Caki2 (cell line): ENCODE measurements at places on chromosomes 6 and 20.

GRCh38 chr20:44109951-44110361, 77.0 kb downstream of the JPH2 start:
- DNase-seq, result no peak

DNA sequence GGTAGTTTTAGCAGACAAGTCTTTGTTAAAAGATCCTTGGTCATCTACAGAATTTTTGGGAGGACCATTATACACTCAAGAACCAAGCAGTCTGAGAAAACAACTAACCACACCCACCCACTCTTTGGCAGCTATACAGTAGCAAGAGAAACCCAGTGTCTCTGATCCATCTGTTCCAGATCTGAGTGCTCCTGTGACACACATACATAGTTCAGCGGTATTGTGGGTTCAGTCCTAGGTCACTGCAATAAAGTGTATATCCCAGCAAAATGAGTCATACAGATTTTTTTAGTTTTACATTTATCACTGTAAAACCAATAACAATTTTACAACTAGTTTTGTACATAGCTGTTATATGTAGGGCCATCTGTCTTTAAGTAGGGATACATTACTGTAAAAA, 47.4 kb upstream of the PAK5 start:
- DNase-seq, result no peak

DNA sequence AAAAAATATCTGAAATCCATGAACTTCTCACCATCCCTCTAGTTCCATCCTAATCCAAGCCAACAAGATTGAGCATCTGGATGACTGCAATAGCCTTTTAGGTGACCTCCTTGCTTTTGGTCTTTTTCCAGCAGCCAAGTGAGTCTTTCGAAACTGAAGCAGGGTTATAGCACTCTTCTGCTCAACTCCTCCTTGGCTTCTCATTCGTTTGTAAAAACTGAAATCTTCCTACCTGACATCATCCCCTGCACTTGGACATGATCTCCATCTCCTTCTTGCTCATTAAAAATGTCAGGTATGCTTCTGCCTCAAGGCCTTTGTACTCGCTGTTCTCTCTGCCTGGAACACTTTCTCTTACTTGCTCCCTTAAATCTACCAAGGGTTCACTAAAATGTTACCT, 46.0 kb downstream of the STX7 start:
- DNase-seq, result no peak

DNA sequence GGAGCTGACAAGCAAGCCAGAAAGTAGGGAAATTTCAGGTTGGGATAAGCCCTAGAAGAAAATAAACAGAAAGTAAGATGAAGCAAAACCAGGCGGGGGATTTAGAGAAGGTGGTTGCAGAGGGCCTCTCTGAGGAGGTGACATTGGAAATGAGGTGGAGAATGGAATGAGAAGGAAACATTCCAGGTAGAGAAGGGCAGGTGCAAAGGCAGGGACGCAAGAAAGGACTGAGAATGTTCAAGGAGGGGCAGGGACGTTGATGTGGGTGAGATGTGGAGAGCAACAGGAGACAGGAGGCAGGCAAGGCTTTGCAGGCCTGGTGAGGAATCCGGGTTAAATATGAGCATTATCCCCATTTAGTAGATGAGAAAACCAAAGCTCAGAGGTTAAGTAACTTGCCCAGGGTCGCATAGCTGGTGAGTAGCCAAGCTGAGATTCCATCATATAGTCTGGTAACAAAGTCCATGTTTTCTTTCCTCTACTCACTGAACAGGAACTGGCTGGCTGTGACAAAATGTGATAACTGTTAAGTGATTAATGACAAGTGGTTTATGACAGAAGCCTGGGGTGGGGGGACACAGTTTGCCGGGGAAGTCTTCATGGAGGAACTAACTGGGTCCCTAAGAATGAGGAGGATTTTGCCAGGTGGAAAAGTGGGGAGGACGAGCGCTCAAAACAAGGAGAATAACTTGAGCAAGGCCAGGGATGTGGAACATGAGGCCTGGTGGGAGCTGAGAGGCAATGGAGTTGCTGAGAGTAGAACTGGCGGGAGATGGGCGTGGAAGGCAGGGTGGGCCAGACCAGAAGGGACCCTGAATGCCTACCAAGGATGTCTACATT, 32.6 kb downstream of the MRPL14 start:
- peak; percentile 72 for DNase-seq
